Trophoblast cell (in vitro differentiated cells and primary cell): ENCODE measurements at places on chromosomes 5 and 9.

DNA sequence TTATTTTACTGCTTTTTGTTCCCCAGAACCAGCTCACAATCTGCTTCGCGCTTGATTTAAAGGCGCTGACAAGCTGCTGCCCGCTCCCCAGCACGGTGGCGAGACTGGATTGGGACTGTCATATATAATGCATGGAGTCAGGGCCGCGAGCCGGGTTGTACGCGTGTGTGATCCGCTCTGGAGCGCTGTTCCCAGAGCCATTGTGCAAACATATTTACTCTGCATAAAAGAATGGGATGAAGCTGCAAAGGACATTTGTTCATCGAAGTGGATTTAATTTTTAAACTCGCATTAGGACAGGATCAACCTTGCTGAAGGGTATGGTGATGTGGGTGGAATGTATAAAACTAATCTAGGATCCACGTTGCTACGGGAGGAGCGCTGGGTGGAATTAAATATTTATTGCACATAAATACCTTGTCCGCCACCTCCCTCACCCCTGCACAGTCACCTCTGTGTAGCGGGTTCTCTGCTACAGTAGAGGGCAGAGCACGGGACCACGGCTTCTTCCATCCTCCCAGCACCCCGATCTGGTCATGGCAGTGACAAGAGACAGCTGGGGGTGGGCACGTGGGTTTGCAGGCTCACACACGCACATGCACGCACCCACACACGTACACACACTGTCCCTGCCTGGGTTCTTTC lies 18.1 kb upstream of the FCN1 start:
- no peak for DNase-seq

- no peak for DNase-seq
Observed at GRCh38 chr5:124664287-124664686, 82.2 kb downstream of the ZNF608 start.

- no peak for DNase-seq
Observed at GRCh38 chr9:38130724-38131123, 61.7 kb upstream of the SHB start.

DNA sequence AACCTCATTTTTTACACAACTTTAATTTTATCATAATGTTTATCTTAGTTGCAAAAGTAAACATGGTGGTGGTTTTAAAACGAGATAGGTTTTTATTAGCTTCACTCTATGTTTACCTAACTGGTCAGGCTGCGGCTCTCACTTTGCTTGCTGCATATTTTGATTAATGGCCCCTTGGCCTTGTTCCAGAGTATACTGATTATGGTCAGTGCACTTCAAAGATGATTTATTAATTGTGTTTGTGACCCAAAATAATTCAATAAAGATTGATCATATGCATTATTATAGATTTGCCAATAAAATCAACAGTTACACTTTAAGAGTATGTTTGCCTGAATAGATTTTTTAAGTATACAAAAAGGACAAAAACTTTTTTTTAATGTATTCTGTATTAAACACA lies 188.0 kb downstream of the XRCC4 start:
- no peak for DNase-seq

- DNase-seq = no peak
Observed at GRCh38 chr9:21556581-21557427, 74.7 kb upstream of the IFNE start.

DNA sequence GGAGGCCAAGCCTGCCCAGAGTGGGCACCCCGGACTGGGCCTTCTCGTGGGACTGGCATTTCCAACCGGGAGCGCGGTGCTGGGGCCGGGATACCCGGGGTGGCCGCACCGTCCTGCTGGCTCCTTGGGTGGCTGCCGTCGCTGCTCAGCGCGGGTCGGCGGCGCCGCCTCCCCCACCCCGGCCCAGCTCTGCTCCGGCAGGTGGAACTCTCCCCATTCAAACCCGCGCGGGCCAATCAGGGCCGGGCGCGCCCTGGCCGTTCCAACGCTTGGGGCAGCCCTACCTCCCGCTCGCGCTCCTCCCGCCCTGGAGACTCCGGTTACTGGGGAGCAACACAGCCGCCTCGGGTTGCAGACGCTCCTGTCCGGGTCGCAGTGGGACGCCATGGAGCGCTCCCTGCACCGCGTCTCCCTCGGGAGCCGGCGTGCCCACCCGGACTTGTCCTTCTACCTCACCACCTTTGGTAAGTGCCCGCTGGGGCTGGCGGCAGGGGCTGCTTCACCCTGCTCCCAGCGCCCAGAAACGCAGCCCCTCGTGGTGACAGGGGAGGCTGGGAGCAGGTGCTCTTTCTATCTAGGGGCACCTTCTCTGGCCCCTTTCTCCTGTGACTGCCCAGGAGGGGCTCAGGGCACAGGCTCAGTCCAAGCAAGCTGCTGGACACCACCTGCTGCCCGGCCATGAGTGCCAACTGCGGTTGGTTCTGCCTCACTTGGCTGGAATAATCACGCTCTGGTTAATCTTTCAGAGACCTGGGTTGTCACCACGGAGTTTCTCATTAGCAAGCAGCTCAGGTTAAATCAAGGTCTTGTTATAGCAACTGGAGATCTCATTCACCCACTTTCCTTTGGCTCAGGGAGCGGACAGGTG lies at the start of gene RGS3:
Gene RGS3, plus strand, starts transcription at position 310 of the 868 bp plus-strand sequence. Its CDS starts 76 bp downstream, at position 386.
- no peak for DNase-seq

- no peak for DNase-seq
Observed at GRCh38 chr5:145942201-145942600, 5.8 kb downstream of the SH3RF2 start.

DNA sequence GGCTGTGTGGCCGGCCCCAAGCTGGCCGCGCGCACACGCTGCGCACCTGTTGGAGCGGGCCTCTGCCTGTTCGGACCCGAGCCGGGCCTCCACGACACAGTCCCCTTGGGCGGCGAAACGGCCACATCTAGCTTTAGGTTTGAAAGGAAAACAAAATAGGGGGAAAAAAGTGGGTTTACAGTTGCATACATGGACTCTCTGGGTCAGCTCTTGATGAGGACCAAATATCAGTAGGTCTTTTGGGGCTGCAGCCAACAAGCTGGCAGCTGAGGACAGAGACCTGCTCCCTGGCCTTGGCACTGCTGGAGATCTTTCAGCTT lies 20.7 kb downstream of the IGIP start:
- no peak for DNase-seq

- DNase-seq = no peak
Observed at GRCh38 chr9:101138509-101138908, 110.0 kb downstream of the PLPPR1 start.

DNA sequence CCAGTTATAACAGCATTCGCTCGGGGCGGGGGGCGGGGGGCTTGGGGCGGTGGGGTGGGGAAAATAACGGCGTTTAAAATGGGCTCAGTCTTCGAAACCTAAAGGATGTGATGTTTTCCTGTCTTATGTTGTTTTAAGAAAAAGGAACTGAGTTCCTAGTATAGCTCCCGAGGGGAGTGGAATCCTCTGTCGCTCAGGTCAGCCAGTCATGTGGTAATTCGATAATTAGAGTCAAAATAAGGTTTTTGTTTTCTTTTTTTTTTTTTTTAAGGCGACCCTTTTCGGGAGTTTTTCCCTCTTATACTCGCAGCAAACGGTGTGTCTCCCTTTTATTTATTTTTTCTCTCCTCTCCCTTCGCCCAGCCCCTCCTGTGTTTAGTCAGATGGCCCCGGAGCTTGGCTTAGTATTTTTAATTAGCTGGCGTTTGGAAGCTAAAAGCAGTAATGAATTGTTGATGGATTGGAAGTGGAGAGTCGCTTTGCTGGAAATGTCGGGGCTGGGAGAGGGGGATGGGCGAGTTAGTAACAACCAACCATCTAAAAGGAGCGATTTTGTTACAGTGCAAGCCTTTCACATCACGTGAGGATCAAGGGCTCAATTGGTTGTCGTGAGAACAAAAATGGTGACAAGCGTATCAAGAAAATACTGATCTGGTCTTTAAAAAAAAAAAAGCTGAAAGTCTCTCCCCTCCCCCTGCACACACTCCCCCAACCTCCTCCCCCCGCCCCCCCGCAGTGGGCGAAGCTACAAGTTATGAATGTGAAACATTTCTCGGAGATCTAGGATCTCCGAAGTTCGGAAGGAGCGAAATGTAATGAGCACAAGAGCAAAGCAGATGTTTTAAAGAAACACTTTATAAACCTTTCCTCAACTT lies 714 bp upstream of the ZNF608 start:
- DNase-seq = peak; percentile 33

- no peak for DNase-seq
Observed at GRCh38 chr5:132887283-132887682, 13.8 kb downstream of the LEAP2 start.

GRCh38 chr5:73940026-73940425 lies 314.0 kb downstream of the ARHGEF28 start:
- peak; percentile 62 for DNase-seq

- no peak for DNase-seq
Observed at GRCh38 chr5:138163721-138164120, 14.7 kb downstream of the BRD8 start.

GRCh38 chr9:21121595-21122251 lies 19.9 kb downstream of the IFNW1 start:
- no peak for DNase-seq

DNA sequence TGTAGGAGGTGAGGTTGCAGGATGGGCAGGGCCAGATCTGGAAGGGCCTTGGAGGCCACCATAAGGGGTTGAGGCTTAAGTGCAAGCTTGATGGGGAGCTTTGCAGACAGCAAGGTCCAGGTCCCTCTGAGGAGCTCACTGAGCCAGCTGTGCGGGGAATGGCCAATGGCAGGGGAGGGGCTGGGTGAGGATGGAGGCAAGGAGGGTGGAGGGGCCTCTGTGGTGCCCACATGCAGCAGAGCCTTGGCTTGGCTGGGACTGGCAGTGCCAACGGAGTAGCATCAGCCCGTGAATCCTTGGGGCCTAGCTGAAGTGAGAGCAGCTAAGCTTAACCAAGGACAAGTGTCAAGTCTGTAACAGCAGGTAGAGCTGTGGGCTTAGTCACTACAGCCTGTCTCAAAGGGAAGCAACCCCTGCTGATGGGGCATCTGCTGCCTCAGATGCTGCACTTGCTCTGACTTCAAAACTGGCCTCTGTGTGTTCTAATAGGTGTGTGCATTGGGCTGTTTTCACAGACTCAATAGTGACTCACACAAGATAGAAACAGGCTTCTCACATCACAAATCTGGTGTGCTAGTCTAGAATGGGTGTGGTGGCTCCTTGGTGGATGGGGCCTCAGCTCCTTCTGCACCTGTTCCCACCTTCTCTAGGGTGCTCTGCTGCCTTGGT lies 16.3 kb downstream of the GALNT12 start:
- DNase-seq = no peak

DNA sequence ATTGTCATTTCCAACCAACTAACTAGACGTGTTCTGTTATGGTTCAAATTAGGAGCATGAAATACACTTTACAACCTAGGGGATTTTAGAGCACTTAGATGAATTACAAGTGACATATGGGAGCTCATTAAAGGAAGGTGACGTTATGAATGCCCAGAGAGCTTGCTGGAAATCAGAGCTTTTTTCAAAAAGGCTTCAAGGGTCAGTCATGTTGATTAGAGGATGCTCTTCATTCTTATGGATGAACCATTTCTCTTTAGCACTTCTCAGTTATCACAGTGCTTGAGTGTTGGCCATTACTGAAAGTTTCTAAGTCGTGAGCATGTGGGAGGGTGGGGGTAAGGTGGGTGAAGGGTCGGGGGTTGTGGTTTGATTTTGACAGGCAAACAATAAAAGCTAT lies 1245.5 kb upstream of the DMAC1 start:
- no peak for DNase-seq

- DNase-seq = peak; percentile 29
Observed at GRCh38 chr9:105475302-105475701, 27.5 kb downstream of the FSD1L start.

- DNase-seq = peak; percentile 99
Observed at GRCh38 chr5:172361566-172362238, 78.1 kb upstream of the UBTD2 start.

GRCh38 chr5:31855134-31856040 lies 216.5 kb downstream of the PDZD2 start:
- no peak for DNase-seq

DNA sequence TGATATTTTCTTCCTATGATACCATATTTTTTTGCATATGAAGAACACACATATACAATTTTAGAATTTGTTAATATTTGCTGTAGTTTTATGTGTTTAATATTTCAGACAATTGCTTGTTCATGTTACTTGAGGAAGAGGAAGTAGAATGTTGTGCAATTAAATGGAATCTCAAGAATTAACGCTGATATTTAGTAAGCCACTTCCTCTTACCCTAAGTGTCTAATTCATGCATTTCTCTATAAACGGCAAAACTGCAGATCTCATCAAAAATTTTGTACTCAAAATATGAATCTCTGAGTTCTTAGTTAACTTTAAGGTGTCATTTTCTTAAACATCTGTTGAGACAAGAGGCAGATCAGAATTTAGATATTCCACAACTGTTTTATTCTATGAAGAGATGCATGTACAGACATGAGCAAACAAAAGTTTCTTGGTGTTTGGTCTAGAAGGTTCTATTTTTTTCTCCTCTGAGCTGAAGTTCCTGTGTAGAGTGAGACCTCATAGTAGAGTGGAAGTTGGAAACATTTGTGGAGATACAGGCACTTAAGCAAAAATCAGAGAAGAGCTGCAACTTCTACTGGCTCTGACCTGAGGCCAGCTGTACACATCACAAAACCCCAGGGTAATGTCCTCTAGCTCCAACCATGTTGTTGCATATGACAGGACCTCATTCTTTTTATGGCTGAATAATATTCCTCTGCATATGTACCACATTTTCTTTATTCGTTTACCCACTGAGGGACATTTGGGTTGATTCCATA lies 16.6 kb upstream of the TGFBI start:
- DNase-seq = no peak

DNA sequence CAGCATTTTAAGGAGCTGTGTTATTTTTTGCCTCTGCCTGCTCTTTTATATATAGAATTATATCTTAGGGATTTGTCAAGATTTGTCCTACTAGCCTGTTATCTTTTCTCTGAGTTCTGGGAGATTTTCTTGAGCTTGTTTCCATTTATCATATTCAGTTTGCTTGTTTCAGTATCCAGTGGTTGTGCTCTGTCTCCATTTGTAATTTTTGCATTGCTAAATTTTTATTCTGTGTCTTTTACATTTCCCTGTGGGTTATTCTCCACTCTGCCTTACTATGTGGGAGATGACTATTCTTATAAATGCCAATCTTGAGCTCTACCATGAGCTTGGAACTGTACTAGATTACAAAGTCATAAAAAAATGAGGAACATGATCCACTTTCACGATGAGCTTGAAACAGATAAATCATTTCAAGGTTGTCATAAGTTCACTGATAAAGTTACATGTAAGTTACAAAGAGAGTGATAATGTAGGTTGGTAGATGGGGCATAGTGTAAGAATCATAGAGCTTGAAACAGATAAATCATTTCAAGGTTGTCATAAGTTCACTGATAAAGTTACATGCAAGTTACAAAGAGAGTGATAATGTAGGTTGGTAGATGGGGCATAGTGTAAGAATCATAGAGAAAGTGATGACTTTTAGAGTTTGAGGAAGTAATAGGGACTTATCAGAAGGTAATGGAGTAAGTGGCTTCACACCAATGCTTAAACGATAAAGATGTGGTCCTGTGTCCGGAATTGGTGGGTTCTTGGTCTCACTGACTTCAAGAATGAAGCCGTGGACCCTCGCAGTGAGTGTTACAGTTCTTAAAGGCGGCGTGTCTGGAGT lies 287.3 kb downstream of the ADGRV1 start:
- no peak for DNase-seq

DNA sequence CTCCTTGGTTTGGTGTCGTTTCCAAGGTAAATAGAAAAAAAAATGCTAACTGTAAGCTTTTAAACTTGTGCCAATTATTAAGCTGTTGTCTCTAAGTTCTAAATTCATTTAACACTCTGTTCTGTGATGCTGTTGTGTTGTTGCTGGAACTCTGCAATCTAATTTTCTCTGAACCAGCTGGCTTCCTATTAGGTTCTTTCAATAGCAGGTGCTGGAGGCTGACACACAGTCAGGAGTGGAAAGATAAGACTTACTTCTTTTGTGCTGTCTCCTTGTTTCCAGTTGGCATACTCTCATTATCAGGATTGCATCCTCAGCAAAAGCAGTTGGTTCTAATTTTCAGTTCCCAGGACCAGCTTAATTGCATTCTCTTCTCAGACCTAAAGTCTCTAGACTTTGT lies 1252.6 kb upstream of the NUDT12 start:
- no peak for DNase-seq
